ENCODE measurements at places on chromosomes 7 and 10.

DNA sequence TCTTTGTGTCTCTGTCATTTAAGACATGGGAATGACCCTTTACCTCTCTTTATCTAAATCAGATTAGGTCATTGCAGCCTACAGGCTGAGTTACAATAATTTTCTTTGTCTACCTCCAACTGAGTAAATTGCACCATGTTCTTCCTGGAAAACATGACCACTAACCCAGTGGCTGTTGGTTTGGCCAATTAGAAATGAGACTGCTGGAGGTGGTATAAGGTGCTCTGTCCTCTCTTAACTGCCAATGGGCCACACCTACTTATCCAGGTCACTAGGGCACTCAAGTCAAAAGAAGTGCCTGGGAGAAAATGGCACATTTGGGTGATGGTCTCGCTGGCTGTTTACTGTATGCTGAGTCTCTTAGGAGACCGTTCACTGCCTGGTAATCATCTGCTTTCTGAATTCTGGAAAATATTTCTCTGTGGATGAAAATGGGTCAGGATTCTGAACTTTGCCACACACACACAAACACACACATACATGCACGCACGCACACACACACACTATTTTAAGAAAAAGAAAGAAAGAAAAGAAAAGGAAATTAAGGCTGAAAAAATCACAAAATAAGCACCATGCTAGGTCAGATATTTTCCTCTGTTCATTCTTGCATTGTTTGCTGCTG, 16.4 kb downstream of the STAMBPL1 start:
- no peak for DNase-seq

GRCh38 chr10:24645784-24646183, 77.9 kb downstream of the ARHGAP21 start:
- DNase-seq = peak; percentile 12

DNA sequence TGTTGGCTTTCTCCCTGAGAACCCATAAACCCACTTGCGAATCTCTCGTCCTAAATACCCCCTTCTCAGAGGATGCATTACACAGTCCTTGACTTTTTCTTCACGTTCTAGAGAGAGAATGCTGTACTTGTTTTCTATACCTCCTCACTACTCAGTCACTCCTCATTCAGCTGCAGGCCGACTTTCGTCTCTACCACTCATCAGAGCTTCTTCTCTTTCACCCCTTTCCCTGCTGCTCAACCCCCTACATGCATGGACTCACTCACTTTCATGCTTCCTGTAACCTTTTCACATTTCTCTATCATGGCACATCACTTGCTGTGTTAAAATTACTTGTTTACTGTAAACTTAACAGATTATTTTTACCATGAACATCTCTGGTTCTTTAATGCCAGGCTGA, 19.8 kb downstream of the MDFIC start:
- DNase-seq = no peak

DNA sequence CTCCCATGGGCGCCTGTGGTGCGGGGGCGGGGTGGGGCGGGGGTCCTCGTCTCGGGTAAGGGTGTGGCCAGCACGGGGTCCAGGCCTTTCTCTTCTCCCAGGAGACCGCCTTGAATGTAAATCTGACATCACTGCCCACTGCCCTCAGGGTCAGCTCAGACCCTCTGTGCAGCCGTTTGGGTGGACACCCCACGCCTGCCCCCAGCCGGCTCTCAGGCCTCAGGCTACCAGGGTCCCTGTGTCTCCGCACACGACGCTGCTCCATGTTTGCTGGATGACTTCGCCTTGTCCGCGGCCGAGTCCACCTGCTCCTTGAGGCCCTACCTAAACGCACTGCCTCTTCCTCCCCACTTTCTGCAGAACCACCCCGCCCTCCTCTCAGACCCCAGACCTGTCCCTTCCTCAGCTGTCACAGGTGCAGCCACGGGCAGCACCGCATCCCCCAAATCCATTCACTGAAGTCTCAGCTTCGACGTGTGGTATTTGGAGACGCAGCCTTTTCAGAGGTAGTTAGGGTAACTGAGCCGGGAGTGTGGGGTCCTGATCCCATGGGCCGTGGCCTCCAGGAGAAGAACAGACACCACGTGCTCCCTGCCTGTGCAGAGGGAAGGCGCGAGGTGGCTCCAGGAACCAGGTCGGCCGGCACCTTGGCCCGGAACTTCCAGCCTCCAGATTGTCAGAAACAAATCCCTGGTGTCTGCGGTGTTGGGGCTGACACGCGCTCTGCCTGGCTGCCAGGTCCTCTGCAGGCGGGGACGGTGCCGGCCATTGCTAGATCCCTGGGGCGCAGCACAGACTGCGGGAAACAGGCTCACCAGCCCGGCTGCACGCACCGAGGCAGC, 97.4 kb upstream of the DIP2C start:
- no peak for DNase-seq

DNA sequence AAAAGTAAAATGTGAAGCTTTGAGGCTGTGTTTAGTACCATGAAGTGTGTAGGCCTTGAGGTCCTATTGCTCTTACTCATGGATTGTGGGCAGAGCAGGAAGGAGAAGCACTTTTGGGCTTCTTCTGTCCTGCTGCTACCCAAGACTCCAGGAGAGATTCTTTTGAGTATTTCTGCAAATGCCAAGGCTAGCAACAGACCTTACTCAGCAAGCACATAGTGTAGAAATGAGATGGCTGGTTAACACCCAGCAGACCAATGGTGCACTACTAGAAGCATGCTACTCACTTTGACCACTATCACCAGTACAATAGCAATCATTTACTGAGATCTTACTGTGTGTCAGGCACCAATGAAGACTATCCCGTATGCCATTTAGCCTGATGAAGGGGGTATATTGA, 3.2 kb downstream of the PLPP4 start:
- DNase-seq = peak; percentile 77

All from GM23248 (cell line).